HL-60 (cell line): ENCODE measurements at places on chromosomes 4 and X.

DNA sequence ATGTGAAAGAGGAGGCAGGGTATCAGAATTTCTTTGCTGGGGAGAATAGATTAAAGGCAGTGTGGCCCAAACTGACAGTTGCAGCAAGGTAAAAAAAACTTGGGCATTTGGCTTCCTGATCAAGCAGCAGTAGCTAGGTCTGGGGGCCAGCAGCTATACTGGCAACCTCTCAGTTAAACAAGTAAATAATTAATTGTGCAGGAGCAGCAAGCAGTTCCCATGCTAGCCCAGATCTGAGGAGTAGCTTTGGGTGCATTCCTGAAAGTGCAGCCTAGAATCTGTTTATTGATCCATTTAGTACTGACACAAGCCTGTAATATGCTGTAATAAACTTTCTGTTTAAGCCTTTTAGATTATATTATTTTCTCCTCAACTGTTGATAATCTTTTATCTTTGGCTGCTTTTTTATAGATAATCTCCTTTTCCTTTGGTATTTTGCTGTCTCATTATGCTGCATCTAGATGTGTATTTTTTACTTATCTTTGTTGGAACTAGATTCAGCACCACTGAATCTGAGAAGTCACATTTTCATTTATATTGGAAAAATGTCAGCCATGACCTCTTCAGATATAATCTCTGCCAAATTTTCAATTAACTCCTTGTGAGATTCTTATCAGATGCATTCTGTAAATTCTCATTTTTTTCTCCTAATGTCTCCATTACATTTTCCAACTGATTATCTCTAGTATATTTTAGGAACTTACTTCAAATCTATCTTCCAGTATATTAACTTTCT is 276.3 kb downstream of the STPG2 start:
- no peak for DNase-seq

DNA sequence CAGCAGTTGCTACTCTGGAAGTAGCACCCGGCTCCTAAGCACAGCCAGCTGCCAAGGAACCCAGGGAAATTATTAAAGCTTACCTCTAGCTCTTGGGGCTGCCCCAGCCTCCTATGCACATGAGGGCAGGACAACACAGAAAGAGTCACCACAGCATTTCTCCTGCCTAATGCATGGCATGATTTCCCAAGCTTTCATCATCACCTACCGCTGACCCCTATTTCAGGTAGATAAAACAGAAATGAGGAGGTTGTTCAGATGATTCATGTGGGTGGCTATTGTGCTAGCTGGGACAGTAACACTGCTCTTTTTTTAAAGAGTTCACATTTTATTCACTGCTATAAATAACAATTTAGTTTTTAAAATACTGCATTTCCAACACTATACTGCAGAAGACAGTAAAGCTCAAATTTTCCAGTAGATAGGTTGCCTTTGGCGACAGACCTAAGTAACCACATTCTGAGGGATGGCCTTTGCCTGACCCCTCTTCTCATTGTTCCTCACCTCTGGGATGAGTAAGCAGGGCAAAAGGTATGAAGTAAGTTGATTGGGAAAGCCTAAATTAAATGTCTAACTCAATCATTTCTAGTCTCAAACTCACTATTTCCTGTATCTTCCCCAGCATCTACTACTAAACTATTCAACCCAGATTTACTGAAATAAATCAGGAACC is 16.7 kb downstream of the CASK start:
- no peak for DNase-seq

- no peak for DNase-seq
Measured at GRCh38 chr4:182554736-182555135, 311.5 kb downstream of the TENM3 start.

DNA sequence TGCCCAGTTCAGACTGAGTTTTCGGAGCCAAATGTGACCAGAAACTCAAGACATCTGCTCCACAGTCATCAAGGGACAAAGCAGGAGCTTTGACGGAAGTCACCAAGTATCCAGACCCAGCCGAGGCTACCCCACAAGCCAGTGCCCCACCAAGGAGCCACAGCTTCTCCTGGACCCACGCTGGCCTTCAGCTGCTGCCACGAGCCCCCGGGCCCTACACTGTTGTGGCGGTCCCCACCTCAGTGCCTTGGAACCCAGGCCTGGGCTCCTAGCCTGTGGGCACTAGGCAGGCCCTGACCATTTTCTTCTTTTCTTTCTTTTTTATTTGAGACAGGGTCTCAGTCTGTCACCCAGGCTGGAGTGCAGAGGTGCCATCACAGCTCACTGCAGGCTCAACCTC is 82.1 kb upstream of the NKX1-1 start:
- DNase-seq, result no peak

DNA sequence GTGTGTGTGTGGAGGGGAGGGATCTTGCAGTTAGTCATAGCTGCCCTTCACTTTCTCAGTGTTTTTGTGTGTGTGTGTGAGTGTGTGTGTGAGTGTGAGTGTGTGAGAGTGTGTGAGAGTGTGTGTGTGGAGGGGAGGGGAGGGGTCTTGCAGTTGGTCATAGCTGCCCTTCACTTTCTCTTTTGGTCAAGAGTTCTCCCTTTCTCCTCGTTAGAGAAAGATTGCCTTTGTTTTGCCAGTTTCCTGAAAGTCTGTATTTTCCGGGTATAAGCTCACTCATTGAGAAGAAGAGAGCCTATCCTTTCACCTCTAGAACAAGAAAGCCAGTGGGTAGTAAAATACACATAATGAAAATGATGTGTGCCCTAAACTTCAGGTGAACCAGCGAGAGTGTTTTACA is 75.2 kb upstream of the ENPP6 start:
- DNase-seq, result no peak

- no peak for DNase-seq
Measured at GRCh38 chr4:48664938-48665337, 115.1 kb downstream of the FRYL start.

GRCh38 chr4:169142906-169143305 is 127.8 kb downstream of the SH3RF1 start:
- no peak for DNase-seq

DNA sequence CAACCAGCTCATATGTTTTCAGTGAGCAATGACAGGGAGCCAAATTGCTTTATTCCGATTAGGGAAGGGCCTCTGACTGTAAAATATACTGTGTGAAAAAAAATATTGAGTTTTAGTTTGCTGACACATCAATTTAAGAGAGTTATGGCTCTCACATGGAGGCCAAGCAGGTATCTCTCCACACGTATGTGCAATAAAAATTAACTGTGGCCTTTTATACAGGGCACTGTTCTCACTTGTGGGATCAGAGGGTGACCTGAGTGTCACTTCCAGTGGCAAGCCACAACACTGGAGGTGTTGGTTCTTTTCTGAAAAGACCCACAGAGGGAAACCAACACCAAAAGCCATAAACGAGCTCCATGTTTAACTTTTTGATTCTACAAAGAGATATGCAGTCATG is 462.8 kb downstream of the MID1IP1 start:
- no peak for DNase-seq

DNA sequence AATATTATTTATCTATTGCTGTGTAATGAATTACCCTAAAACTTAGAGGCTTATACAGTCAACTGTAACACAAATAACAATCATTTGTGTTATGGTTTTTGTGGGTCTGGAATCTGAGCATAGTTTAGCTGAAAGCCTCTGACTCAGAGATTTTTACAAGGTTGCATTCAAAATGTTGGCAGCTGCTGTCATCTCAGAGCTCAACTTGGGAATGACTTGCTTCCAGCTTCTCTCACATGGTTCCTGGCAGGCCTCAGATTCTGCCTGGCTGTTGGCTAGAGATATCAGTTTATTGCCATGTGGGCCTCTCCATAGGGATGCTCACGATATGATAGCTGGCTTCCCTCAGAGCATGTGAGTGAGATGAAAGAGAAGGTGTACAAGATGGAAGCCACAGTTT is 70.2 kb upstream of the BRWD3 start:
- no peak for DNase-seq

DNA sequence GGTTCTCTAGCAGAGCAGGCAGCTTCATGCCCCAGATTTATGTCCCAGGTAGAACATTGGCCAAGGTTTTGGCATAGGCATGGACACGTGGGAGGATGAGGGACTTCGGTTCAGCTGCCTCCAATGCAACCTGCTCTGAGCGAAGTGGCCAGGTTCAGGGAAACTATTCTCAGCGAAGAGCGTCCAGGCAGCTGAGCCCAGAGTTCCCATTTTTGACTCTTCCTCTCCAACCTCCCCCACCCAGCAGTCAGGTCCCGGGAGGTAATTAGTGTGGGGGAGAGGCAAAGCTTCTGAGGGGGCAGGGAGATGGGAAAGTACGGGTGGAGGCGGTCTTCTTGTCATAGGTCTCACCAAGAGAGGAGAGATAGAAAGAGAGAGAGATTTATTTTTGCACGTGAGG is 1.0 kb downstream of the GABRA4 start:
- DNase-seq, result no peak

DNA sequence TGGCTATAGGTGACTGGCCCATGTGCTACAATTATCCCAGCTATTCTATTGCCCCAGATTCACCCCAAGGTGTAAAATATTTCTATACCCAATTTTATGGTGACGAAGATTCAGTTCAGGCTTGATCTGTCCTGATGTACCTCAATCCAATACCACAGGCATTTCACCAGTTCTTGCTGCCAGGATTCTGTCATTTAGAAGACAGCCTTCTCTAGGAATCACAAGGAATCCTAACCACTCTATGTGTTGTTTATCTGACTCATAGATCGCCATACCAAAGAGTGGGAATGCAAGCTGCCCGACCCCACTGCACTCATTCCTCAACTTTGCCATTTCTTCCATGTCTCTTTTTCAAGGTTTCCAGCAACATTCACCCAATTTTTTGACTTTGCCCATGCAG is 355.0 kb upstream of the EMCN start:
- DNase-seq, result no peak

DNA sequence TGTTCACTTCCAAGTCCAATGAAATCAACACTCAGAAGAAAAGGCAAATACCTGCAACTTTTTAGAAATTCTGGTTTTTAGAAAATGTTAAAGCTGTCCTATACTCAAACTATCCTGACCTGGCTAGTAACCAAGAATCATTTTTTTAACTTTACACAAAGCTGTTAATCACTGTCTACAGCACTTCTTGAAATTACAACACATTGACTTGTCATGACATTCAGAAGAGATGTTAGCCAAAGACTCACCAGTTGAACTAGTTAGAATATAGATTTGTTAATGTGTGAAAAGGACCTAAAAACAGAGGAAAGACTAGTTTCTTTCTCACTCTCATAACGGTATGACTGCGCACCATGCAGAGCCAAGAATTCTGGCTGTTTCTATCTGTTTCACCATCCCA is 98.8 kb downstream of the COX18 start:
- DNase-seq, result no peak

- DNase-seq, result no peak
Measured at GRCh38 chr4:18934197-18934596, 912.6 kb upstream of the LCORL start.

DNA sequence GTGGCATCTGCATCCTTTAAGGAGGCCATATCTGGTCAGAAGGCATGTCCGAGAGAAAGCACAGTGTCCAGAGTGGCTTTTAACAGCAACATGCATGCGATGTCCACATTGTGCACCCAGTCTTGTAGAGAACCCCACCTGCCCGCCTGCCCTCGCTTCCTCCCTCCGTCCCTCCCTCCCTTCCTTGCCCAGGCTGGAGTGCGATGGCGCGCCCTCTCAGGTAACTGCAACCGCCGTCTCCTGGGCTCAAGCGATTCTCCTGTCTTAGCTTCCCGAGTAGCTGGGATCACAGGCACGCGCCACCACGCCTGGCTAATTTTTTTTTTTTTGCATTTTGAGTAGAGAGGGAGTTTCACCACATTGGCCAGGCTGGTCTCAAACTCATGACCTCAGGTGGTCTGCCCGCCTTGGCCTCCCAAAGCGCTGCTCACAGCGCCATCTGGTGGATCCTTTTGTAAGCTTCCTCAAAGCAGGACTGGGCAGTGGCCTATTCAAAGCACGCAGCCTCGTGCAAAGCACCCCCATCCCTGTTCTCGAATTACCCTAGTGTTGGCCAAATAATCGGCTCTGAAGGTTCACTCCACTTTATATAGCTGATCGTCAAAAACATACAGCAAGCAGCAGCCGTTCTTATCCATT is 15.0 kb downstream of the BRCC3 start:
- DNase-seq, result no peak

DNA sequence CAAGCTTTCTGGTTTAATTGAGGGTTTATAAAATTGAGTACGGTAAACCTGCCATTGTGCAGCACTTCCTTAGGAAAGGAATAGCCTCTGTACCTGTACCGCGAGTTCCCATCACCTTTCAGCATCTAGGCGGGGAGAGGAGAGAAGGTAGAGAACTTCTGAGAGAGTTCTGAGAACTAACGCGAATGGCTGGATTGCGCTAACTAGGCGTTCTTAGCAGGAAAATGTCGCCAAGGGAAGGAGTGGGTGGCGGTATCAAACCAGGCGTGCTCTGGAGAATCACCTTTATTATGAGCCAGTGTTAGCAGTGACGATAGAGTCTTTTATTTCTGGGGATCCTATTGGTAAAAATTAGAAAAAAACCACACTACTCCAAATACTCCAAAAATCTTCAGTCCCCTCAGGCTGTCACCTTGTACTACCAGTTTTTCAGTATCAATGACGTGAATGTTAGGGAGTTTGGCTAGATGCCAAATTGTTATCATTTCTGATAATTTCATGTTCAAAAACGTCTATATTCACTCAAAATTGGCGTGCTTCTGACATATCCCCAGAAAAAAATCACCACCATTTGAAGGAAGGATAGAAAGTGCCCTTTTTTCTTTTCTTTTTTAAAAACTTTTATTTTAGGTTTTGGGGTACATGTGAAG is 1.4 kb downstream of the UGT8 start:
- DNase-seq, result no peak

GRCh38 chr4:5448221-5448620 is 260.1 kb downstream of the EVC2 start:
- no peak for DNase-seq

- no peak for DNase-seq
Measured at GRCh38 chrX:48890934-48891401, 6.6 kb downstream of the TIMM17B start.

DNA sequence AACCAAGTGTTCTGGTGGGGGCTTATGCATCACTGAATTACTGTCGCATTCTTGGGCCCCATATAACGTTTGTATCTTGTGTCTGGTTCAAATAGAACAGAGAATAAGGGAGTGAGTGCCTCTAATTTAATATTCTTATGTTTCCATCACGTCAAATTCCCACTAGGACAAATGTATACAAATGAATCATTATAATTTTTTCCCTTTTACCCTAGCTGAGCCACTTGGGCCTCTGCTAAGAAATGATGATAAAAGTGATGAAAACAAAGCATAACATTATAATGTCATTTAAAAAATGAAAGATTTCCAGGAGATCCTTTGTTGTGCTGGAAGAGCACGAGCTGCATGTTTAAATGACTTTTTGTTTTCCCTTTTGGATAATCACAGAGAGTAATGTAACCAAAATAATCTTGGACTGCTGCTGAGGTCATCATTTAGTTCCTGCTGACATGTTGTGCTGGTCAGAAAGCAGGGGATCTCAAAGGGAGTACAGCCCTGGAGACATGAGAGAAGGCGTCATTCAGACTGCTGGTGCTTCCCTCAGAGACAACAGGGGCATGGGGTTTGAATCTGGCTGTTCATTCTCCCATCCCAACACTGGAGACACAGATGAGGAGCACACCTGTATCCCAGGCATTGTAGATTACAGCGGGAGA is 105.1 kb upstream of the SCOC start:
- no peak for DNase-seq
